Stimulated activated CD4-positive, alpha-beta T cell treated with anti-CD3 and anti-CD28 coated beads, Interleukin-15, amount 100 ng/mL, for 48 hours (primary cell): ENCODE measurements at places on chromosomes 1 and 21.

DNA sequence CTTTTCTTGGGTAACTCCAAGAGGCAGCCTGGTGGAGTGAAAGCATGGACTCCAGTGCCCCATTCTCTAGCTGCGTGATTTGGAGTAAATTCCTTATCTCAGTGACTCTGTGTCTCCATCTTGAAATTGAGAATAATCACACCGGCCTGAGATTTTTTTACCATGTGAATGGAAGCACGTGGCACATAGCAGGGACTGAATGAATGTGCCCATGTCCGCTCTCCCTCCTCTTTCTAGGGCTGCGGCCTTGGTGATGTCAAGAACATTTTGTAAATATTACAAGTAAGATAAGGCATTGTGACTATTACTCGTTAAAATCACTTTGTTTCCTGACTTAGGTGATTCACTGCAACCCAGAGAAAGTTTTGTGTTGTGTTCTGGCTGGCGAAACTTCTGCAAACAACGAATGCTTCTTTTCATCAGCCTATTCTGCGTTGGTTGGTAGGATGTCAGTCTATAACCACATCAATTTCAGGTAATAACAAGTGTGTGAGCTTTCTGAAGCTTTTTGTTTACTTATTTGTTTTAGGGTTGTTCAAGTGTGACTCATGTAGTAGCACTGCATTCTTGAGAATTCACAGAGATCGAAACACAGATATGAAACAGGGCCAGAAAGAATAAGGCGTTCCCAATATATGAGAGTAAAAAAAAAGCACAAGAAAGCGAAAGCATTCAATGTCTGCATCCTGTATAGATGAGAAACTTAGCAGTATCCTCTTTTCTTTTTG lies 135.7 kb upstream of the SLC45A1 start:
- no peak for DNase-seq

DNA sequence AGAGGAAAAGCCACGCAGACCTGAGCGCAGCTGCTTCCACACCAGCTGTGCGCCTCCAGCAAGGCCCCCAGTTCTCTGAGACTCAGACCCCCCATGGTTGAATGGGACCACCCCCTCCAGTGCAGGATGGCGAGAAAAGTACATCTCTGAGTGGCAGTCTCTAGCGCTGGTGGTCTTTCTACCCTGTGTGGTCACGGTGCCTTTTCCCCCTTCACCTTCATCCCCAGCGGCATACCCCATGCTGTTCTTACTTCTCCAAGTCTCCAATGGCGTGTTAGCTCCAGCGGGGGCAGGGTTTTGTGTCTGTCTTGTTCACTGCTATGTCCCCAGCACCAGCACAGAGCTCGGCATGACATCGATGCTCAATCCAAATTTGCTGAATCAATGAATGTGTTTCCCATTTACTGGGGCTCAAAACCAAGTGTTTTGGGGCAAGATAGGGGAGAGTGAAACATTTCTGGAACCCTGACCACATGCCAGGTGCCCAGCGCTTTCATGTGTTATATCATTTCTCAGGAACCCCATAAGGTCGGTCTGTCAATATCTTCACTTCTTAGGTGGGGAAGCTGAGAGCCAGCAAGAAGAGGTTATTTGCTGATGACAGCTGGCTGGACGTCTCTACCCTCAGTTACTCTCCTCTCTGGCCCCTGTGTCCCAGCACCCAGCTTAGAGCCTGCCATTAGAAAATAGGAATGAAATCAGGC lies 959 bp upstream of the SDC3 start:
- DNase-seq, result no peak

- no peak for DNase-seq
Measured at GRCh38 chr1:119917304-119918055, 21.2 kb upstream of the ADAM30 start.

DNA sequence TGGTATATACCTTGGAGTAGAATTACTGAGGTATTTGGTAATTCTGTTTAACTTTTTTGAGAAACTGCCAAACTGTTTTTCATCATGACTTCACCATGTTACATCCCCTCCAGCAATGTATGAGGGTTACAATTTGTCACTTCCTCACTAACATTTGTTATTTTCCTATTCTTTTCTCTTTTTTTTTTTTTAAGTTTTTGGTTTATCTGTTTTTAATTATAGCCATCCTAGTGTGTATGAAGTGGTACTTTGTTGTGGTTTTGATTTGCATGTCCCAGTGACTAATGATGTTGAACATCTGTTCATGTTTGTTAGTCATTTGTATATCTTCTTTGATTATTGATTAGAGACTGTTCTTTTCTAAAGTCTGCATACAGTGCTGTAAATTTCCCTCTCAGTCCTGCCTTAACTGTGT lies 147.3 kb downstream of the HS2ST1 start:
- no peak for DNase-seq

- DNase-seq, result no peak
Measured at GRCh38 chr1:203361945-203362719, 11.2 kb upstream of the FMOD start.

- DNase-seq, result no peak
Measured at GRCh38 chr1:107169615-107170014, 28.8 kb downstream of the NTNG1 start.

DNA sequence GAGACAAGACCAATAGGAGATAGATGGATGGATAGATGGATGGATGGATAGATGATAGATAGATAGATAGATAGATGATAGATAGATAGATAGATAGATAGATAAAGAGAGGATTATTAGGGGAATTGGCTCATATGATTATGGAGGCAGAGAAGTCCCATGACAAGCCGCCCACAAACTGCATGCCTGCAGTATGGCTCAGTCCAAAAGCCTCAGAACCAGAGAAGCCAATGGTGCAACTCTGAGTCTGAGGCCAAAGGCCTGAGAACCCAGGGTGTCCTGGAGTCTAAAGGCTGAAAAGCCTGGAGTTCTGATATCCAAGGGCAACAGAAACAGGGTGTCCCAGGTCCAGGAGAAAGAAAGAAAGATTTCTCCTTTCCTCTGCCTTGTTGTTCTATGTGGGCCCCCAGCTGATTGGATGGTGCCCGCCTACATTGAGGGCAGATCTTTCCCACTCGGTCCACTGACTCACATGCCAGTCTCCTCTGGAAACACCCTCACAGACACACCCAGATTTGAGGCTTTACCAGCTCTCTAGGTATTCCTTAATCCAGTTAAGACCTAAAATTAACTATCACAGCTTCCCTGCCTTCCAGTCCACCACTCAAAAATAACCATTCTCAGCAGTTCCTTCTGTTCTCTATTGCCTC lies 39.6 kb upstream of the IRF2BP2 start:
- no peak for DNase-seq

DNA sequence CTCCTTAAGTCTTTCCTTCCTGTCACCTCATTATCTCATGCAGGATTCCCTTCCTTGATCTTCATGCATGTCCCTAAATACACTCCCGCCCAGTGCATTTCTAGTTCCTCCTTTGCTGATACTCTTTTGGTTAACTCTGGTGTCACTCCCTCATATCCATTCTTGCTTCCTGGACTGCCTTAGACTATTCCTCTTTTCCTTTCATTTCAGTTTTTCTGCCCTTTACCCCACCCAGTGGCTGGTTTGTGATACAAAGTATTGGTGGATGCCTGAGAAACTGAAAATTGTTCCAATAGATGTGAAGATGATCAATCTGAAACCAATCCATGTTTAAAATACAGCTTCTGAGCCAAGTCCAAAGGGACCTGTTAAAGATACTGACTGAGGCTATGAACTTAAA lies 553.8 kb upstream of the CAMK1G start:
- no peak for DNase-seq

GRCh38 chr1:215018555-215018954 lies 64.0 kb upstream of the KCNK2 start:
- DNase-seq, result no peak

DNA sequence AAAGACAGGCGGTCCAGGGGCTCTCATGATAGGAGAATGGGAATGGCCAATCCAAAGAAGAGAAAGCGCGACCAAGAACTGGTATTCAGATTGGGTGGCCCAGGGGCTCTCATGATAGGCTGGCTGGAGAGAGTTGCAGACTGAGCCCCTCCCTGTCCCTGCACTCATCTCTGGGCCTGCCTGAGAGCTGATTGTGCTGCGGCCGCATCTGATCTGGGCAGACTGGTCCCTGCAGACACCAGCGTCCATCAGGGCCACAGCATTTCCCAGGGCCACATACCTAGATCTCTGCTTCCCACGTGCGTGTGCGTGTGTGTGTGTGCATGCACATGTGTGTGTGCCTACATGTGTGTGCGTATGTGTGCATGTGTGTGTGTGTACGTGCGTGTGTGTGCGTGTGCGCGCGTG lies 30.4 kb upstream of the MAN1C1 start:
- DNase-seq, result no peak

- DNase-seq, result no peak
Measured at GRCh38 chr1:56502700-56503245, 76.6 kb downstream of the PLPP3 start.

- DNase-seq, result peak; percentile 44
Measured at GRCh38 chr1:205480349-205480985, 24.0 kb upstream of the CDK18 start.
